ENCODE measurements at places on chromosomes 1 and 21. TPM values are rescaled to one million over a fixed set of nuclear protein-coding genes. Genes with fewer than 3 reads are reported as not detected.

DNA sequence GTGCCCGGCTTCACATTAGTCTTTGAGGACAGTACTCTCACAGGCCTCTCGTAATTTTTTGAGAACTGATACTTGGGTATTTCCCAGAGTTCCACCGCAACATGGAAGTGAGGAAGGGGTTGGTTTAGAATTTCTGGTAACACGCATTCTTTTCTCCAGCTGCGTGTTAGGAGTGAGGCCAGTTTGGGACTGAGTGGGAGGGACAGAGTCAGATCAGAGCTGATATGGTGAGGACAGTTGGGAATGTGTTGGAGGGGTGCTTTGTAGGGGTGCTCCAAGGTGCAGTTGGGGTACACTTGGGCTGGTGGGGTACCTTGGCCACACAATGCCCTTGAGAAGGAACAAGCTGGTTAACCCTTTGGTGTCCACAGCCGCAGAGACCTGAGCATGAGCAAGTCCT, 6.7 kb downstream of the FBXO6 start:
- no peak for DNase-seq
- H3K27me3 ChIP-seq, result no peaks in the 10 kb centered on the region
- H3K27ac ChIP-seq, result no peak overlapping the region
- H3K4me3 ChIP-seq, result no peak overlapping the region
- no peaks in the 10 kb centered on the region for H3K4me1 ChIP-seq

- no peak for DNase-seq
- peaks cover 18% of the 10 kb centered on the region for H3K36me3 ChIP-seq
- peaks cover 3% of the 10 kb centered on the region for H3K27me3 ChIP-seq
- peaks cover 51% of the 10 kb centered on the region for H3K4me1 ChIP-seq
- no peak overlapping the region for H3K4me3 ChIP-seq
Observed at GRCh38 chr21:26112127-26112742, 58.3 kb downstream of the APP start.

GRCh38 chr1:45205011-45205909, 1.1 kb downstream of the ZSWIM5 start:
- H3K36me3 ChIP-seq, result peaks cover 4% of the 10 kb centered on the region
- H3K27me3 ChIP-seq, result peaks cover 4% of the 10 kb centered on the region
- peaks cover 7% of the 10 kb centered on the region for H3K4me1 ChIP-seq
- peak overlapping the region; percentile 94 for H3K4me3 ChIP-seq

GRCh38 chr1:119974013-119974412, 77.7 kb upstream of the ADAM30 start:
- H3K27ac ChIP-seq, result no peak overlapping the region
- H3K4me1 ChIP-seq, result no peaks in the 10 kb centered on the region
- H3K4me3 ChIP-seq, result no peak overlapping the region
- no peaks in the 10 kb centered on the region for H3K36me3 ChIP-seq

DNA sequence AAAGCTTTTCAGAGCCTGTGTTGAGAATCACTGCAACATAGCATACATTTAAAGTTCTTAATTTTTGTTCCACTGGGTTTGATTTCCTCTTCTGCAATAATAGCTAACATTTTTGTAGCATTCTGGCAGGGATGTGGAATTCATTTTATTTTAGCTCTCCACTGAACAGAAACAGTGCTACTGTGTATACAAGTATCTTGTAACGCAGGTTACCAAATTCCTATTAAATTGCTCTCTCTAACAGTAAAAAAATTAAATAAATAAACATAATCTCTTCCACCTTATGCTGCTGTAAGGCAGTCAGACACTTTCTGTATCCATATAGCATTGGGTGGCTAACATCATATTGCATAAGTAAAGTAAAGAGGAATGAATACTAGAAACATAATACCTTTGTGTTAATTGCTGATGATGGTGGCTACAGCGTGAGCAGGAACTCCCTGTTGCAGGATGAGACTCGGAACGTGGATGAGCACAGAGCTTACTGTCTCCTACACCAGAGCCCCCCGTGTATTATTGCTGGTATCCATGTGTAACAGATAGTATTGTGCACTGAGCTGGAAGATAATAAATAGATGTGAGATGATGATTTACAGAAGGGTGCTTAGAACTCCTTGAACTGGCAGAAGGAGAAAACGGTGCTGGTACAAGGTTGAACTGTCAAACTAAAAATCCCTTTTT, 276.9 kb upstream of the SNX7 start:
- no peak overlapping the region for H3K4me3 ChIP-seq
- H3K36me3 ChIP-seq, result no peaks in the 10 kb centered on the region
- no peak for DNase-seq

DNA sequence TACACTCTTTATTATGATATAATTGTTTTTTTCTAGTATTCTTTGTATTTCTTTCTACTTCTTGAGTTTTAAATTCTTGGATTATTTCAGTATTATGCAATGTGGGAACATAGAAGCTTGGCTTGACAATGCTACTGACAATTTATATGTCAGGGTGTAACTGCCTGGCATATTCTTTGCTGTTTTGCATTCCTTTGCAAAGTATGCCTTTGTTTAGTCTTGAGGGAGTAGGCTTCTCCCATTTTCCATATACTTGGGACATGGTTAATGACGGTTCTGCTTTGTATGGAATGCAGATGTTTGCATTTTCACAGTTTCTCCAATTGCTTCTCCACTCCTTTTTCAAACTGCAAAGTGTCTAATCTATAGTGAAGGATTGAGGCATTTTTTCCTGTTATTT, 109.8 kb downstream of the HMCN1 start:
- no peaks in the 10 kb centered on the region for H3K27me3 ChIP-seq
- no peak overlapping the region for H3K4me3 ChIP-seq
- H3K4me1 ChIP-seq, result peaks cover 22% of the 10 kb centered on the region
- no peaks in the 10 kb centered on the region for H3K36me3 ChIP-seq
- no peak overlapping the region for H3K27ac ChIP-seq

DNA sequence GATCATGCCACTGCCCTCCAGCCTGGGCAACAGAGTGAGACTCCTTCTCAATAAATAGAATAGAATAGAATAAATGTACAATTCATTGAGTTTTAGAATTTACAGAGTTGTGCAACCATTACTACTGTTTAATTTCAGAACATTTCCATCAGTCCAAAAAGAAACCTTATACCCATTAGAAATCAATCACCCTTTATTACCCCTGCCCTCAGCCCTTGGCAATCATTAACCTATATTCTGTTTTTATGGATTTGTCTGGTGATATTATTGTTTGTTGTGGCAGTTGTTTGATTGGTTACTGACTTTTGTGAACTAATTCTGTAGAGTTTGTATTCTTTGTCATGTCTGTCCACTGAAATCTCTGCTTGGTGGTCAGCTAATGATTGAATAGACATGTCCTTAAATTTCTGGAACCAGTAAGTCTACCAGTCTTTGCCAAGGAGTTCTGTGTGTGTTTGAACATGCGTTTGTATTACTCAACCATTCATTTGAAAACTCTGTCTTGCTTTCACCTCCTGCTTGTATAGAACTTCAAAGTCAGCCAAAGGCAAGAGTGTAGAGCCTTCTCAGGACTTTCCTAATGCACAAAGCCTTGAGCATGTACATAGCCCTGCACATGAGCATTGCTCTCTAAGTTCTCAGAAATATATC, 208.8 kb downstream of the GPR52 start:
- no peak for DNase-seq
- no peaks in the 10 kb centered on the region for H3K27me3 ChIP-seq
- no peak overlapping the region for H3K4me3 ChIP-seq
- no peak overlapping the region for H3K27ac ChIP-seq
- peaks cover 11% of the 10 kb centered on the region for H3K36me3 ChIP-seq

GRCh38 chr1:148264374-148265276, 112.5 kb upstream of the NBPF11 start:
- H3K4me3 ChIP-seq, result peak overlapping the region; percentile 96
- H3K4me1 ChIP-seq, result peaks cover 15% of the 10 kb centered on the region
- no peak overlapping the region for H3K27ac ChIP-seq
- DNase-seq, result no peak
- peaks cover 2% of the 10 kb centered on the region for H3K27me3 ChIP-seq
- no peaks in the 10 kb centered on the region for H3K36me3 ChIP-seq

The TRABD2B gene
- 1.0 TPM for total RNA-seq

The DNAH14 gene
- total RNA-seq, result 21.6 TPM

The BRINP2 gene
- total RNA-seq, result 0.59 TPM

The PDC gene
- not detected for total RNA-seq
